Activated CD8-positive, alpha-beta T cell treated with anti-CD3 and anti-CD28 coated beads for 36 hours (primary cell): ENCODE measurements at places on chromosomes 6 and 20. TPM values are rescaled to one million over a fixed set of nuclear protein-coding genes. Genes with fewer than 3 reads are reported as not detected.

The FAXC gene
- total RNA-seq, result not detected

The IPCEF1 gene
- total RNA-seq, result 23.6 TPM

The BHLHE23 gene
- not detected for total RNA-seq

The ULBP1 gene
- 2.7 TPM for total RNA-seq

The SAMHD1 gene
- 35.9 TPM for total RNA-seq

The SLC17A3 gene
- not detected for total RNA-seq

The SMIM8 gene
- 11.9 TPM for total RNA-seq

The ASIP gene
- not detected for total RNA-seq

The C2 gene
- 0.99 TPM for total RNA-seq

The BEND6 gene
- not detected for total RNA-seq

The PLA2G7 gene
- total RNA-seq, result not detected

The GPX5 gene
- not detected for total RNA-seq

The MPIG6B gene
- 0.81 TPM for total RNA-seq

The CHRNA4 gene
- total RNA-seq, result not detected

The PAK5 gene
- not detected for total RNA-seq

The RNF217 gene
- 0.07 TPM for total RNA-seq
